ENCODE measurements at places on chromosomes 7 and 10.

DNA sequence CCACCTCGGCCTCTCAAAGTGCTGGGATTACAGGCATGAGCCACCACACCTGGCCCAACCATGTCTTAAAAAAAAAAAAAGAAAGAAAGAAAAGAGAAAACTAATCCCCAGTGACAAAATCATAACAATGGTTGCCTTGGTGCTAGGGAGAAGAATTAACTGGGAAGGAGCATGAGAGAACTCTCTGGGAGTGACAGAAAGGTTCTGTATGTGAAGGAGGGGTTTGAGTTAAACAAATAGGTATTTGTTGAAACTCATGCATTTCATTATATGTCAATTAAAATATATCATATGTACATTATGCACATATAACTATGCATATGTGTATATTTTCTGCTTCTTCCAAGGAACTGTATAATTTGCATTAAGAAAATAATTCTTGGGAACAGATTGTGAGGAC lies 33.3 kb downstream of the INA start:
- no peak for DNase-seq

GRCh38 chr10:79407423-79407796 lies 38.0 kb downstream of the ZCCHC24 start:
- no peak for DNase-seq

DNA sequence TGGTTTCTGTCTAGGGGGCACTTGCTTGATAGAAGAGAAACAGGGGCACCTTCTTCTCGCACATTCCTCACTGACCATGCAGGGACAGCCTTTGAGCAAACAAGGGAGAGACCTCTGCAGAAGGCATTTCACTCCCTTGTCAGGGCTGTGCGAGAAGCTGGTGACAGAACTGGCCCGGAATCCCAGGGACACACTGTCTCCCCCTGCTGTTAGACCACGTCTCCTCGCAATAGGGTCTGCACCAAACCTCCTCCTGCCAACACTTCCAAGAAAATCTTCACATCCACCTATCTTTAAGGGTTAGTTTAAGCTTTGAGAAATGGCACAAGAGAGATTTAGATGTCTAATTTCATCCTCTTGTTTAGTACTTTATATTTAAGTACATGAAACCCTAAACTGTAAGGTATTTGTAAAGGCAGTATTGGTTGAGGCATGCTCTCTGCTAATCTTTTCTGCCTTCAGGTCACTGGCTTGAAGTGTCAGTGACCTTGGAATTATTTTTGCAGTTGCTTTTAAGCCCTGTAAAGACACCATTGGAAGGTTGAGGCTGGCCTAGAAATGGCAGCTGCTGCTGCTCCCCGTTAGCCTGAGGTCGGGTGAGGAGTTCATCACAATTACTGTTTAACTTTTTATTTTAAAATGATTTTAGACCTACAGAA lies 37.0 kb downstream of the RBM20 start:
- DNase-seq: peak; percentile 33

GRCh38 chr10:123945325-123945920 lies 53.8 kb upstream of the CPXM2 start:
- no peak for DNase-seq

GRCh38 chr7:47451851-47452205 lies 130.1 kb downstream of the TNS3 start:
- DNase-seq: no peak

GRCh38 chr7:106344861-106345260 lies 60.1 kb upstream of the NAMPT start:
- DNase-seq: no peak

DNA sequence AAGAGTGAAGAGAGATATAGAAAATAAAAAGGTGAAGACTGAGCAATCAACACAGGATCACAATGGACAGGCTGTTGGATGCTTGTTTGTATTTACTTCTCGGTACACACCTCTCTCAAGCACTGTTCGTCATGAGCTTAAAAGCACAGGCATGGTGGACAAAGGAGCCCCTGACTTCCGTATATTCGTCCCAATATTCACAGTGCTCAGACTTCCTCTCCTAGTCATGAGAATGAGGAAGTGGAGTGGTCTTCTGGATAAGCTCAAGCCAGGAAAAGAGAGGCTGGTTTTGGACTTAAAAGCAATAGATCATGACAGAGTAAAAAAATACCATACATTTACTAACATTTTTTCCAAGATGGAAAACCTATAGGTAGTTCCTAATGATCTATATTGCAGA lies 172.5 kb downstream of the SORCS1 start:
- no peak for DNase-seq

DNA sequence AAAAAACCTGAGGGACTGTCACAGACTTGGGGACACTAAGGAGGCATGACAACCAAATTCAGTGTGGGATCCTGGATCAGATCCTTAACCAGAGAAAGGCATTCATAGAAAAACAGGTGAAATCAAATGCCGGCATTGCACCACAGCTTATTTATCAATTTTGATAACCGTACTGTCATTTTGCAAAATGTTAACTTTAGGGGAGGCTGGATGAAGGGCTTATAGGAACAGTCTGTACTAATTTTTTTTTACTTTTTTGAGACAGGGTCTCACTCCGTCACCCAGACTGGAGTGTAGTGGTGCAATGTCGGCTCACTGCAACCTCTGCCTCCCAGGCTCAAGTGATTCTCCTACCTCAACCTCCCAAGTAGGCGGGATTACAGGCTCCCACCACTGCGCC lies 217.1 kb downstream of the ELMO1 start:
- no peak for DNase-seq

GRCh38 chr10:79582096-79582495 lies 21.9 kb upstream of the SFTPA2 start:
- DNase-seq: no peak

DNA sequence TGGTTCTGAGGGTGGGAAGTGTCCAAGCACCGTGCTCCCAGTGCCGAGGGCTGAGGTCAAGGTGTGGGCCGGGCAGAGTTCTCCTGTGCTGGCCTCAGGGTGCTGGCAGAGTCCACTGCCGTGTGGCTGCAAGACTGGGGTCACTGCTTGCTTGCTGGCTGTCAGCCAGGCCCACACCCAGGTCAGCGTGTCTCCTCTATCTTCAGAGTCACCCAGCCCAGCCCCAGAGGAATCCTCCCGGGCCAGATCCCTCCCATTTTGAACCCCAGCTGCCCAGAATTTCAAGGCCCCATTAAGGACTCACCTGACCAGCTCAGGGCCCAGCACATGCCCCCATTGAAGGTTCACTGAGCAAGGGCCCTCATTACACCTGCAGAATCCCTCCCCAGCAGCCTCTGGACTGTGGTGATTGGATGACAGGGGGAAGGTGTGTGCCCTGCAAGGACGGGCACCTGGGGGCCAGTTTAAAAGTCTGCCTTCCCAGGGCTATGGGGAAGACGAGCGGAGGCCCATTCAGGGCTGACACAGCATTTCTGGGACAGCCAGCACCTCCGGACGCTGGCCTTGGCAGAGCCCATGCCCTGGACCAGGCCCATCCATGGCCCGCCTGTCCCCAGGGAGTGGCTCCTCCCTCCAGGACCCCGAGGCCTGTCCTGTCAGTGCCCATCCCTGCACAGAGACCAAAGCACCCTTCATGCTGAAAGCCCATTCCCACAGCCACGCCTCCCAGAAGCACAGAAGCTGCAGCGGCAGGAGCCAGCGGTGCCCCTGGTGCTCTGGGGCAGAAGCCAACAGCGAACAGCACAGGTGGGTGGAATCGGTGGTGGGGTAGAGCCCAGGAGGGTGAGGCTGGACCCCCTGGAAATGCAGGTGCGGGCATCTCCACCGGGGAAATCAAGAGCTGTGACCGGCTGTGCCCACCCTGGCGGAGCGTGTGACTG lies 45.1 kb upstream of the PPP2R2D start:
- no peak for DNase-seq

DNA sequence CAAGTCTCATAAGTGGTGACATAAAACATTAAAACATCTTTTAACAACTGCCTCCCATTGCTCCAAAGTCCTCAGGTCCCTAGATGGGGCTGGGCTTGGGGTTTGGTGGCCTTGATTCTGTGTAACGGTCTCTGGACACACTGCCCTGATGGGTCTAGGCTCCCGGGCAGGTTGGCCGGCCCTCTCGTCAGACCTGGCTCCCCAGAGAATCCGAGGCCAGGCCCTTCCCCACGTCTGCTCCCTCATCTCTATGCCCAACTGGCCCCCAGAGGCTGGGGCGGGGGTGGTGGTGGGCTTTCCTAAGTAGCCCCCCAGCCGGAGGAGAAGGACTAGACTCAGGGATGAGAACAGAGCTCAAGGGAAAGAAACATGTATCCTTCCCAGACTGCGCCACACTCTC lies 31.5 kb upstream of the EFCAB10 start:
- no peak for DNase-seq

- DNase-seq: no peak
Measured at GRCh38 chr10:129954492-129955315, 9.4 kb downstream of the EBF3 start.

DNA sequence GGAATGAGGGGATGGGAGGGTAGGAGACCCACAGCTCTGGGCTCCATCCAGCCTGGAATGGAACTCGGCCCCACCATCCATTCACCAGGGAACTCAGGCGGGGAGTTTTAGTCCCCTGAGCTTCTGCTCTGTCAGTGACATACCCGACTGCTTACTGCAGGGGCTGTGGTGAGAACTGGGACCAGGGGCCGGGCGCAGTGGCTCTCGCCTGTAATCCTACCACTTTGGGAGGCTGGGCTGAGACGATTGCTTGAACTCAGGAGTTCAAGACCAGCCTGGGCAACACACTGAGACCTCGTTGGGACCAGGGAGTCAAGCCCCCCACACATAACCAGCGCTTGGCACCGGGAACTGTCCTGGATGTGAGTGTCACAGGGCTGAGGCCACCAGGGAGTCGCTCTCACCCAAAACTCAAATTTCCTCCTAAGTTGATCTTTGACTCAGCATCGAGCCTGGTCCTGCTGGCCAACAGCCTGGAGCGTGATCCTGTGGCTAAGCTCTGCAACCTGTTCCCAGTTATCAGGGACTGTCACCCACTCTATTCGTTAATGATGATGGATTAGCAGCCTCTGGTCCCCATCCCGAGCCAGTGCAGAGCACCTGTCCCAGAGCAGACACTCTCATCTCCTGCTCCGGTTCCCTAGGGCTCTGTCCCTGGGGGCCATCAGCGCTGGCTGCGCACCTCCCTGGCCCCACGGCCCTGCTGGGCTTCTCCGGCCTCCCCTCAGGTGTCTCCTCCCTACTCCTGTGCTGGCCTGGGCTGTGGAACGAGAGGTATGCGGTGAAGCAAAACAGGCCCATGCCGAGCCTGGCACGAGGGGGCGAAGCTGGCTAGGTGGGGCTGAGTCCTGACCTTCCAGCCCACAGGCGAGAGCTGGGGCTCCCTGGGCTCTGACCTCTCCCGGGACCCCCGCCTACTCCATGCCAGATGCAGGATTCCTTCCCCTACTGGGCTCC lies 902 bp upstream of the CLDN15 start:
- no peak for DNase-seq

DNA sequence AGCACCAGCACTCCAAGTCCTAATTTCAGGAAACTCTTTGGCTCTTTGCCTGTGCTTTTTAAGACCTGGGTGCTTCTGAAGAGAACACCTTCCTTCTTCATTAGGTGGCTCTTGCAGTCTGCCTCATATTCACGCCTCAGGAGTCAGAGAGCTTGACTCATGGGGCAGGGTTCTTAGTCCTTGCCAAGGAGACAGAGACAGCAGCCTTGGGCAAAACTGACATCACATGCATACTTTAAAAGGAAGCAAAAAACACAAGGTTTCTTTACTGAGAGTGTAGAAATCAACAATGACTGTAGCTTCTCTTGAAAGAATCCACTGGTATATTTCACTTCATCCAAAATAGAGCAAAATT lies 780.6 kb downstream of the INHBA start:
- no peak for DNase-seq

Measured in activated CD4-positive, alpha-beta T cell treated with anti-CD3 and anti-CD28 coated beads, Interleukin-2, amount 10 ng/mL, durations not matched to agents 7 days and 5 days (primary cell).